ENCODE measurements at places on chromosomes 1 and 21.

- DNase-seq: no peak
Observed at GRCh38 chr1:87956750-87957149, 628.1 kb downstream of the LMO4 start.

DNA sequence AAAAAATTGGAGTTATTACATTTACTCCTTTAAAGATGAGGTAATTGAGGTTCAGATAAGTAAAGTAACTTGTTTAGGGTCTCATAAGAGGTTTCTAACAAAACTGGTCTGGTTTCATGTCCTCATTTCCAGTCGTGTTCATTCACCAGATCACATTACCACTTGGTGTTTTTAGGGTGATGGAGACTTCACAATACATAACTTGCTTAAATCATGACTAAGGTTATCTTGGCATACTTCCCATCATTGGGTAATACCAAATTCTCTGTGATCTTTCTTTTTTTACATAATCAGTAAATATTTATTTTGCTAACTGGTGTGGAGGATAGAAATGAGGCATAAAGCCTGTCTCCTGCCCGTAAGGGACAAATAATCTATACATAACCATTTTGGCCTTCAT, 31.6 kb upstream of the RPTN start:
- DNase-seq: no peak

- DNase-seq: peak; percentile 71
Observed at GRCh38 chr1:150161747-150162581, 12.2 kb downstream of the PLEKHO1 start.

- peak; percentile 41 for DNase-seq
Observed at GRCh38 chr1:23563755-23564374, 4.6 kb upstream of the ID3 start.

GRCh38 chr1:179925922-179926849, 28.4 kb upstream of the CEP350 start:
- DNase-seq: no peak

GRCh38 chr1:169427081-169427641, at the start of gene CCDC181:
CCDC181 (minus strand) TSS chr1:169427474; CDS start chr1:169424927, 2,547 bp downstream.
- peak; percentile 92 for DNase-seq

- DNase-seq: no peak
Observed at GRCh38 chr1:34663031-34663430, 91.8 kb upstream of the GJB5 start.

- no peak for DNase-seq
Observed at GRCh38 chr1:11880911-11881748, 22.4 kb upstream of the NPPB start.

DNA sequence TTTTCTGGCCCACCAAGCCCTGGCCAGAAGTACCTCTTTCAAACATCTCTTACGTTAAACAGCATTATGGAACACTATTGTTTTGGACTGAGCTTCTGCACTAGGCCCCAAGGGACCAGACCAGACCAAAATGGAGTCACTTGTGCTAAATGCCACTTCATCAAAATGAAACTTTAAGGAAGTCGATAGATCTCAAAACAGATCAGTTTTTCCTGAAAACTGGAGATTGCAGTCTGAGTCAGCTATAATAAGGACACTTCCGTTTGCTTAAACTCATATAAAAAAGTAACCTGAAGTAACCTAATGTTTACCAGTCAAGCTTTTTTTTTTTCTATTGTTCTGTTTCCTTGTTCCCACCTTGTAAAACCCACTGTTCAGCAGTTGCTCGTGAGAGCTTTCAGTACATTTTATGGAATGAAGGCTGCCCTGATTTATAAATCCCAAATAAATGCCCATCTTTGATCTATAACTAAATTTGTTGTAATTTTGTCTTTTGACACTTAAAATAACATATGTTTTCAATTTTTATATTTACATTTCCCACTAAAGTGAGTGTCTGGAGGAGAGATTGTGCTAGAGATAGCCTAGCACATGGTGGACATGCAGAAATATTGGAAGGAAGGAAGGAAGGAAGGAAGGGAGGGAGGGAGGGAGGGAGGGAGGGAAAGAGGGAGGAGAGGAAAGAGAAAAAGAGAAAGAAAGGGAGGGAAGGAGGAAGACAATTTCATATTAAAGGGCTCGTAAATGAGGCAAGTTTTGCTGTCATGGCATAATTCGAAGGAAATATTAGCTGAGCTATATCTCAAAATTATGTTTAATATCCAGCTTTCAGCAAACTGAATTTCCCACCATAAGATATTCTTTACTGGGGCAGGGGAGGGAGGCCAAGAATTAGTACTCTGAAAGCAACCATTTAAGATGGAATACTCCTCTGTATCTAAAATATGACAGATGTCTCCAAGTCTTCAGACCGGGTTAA, 77.0 kb upstream of the CXADR start:
- DNase-seq: no peak

- DNase-seq: no peak
Observed at GRCh38 chr1:26378088-26378878, 5.7 kb upstream of the ZNF683 start.

- no peak for DNase-seq
Observed at GRCh38 chr1:117092594-117092993, 29.0 kb downstream of the TRIM45 start.

GRCh38 chr1:42170779-42171621, 6.5 kb upstream of the GUCA2A start:
- no peak for DNase-seq
